ENCODE measurements at places on chromosomes 3 and 15. TPM values are rescaled to one million over a fixed set of nuclear protein-coding genes. Genes with fewer than 3 reads are reported as not detected.

IL20RB gene
- total RNA-seq, result 3.5 TPM

C2CD4A gene
- total RNA-seq, result 0.24 TPM

GUCA1C gene
- not detected for total RNA-seq

- H3K27me3 ChIP-seq, result no peaks in the 10 kb centered on the region
- DNase-seq, result no peak
- no peak overlapping the region for H3K27ac ChIP-seq
- H3K4me1 ChIP-seq, result no peaks in the 10 kb centered on the region
Observed at GRCh38 chr15:25985165-25985564, 122.0 kb upstream of the ATP10A start.
